ENCODE measurements at places on chromosomes 2 and 18.

DNA sequence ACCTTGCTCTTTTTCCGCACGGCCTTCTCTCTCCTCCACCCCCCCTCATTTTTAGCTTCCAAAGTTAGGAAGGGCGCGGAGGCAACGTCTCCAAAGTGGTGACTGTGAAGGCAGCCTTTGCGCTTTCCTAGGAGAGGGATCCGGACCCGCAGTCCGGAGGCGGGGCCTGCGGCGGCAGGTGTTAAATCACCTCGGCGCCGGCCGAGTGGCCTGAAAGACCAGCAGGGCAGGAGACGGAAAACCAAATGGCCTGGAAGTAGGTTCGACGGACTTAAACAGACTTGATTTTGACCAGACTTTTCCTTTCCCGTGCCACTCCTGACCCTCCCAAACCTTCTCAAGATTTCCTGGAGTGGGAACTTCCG is 615 bp downstream of the GORASP2 start:
- DNase-seq = peak; percentile 26

GRCh38 chr18:75314117-75314516 is 103.5 kb downstream of the TSHZ1 start:
- no peak for DNase-seq

- no peak for DNase-seq
Observed at GRCh38 chr18:34411952-34412351, 187.2 kb upstream of the NOL4 start.

DNA sequence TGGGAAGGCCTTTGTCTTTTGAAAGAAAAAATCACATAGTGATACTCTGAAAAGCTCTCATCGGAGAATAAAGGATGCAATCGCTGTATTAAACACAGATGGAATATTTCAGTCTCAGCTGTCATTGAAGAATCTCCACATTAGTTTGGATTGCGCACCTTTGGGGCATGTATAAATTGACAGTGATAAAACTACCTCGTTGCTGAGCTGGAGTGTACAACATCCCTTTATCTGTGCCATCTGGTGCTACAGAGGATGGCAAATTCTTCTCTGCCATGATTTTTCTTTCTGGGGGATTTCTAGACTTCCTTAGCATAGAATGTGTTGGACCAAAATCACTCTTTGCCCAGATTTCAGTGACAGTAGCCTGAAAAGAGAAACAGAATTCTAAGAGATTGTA is 185.3 kb downstream of the PARD3B start:
- no peak for DNase-seq

DNA sequence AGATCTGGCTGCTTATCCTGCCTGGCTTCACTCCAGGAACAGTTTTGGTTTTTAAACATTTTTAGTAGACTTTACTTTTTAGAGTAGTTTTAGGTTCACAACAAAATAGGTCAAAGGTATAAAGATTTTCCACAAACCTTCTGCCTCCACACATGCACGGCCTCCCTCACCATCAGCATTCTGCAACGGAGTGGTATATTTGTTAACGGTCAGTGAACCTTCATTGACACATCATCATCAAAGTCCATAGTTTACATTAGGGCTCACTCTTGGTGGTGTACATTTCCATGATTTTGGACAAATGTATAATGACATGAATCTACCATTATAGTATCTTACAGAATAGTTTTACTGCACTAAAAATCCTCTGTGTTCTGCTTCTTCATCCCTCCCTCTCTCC is 303.1 kb upstream of the EPAS1 start:
- no peak for DNase-seq

GRCh38 chr2:128635361-128635900 is 316.8 kb upstream of the HS6ST1 start:
- DNase-seq = no peak

GRCh38 chr2:141068053-141068682 is 1062.6 kb downstream of the LRP1B start:
- DNase-seq = no peak

- DNase-seq = peak; percentile 91
Observed at GRCh38 chr2:9613291-9613690, 17.5 kb downstream of the YWHAQ start.

DNA sequence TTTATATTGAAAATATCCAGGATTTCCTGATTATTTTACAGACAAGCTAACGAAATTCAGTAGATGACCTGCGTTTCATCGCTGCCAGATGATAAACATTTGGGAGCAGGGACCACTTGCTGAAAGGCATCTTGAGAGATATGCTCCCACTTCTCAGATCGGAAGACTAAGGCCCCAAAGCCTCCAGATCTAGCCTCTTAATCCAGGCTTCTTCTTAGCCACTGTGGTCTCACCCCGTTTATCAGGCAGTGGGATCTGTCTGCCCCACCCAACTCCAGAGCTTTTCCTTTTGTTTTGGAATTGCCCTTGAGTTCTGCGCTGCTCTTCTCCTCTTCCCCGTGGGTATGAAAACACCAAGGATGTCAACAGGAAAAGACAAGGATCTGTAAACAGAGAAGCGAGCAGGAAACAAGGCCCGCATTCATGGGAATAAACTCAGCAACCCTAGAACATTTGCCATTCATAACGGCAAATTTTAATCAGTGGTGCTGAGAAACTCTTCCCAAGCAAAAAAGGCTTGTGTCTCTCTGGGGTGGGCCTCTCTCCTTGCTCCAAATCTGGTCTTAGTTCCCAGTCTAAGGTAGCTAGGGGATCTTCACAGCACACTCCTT is 21.4 kb downstream of the MYL12B start:
- no peak for DNase-seq

GRCh38 chr2:117942551-117942950 is 71.3 kb downstream of the CCDC93 start:
- DNase-seq = no peak

- DNase-seq = no peak
Observed at GRCh38 chr2:37892436-37893114, 32.5 kb upstream of the RMDN2 start.

DNA sequence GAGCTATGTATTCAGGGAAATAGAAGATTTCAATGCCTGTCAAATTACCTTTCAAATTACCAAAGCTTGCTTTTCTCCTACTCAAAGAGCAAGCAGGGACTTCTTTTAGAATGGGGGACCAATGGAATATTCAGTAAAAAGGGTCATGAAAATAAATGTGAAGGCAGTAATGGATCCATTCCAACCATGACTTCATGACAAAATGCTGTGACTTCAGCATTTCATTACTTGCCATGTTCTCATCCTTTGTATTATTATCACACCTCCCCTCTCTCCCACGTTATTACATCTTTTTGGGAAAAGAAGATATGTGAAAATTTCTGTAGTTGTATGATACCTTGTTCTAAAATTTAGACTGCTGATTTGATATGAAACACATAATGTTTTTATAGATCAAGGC is 864.0 kb upstream of the FSHR start:
- DNase-seq = no peak

DNA sequence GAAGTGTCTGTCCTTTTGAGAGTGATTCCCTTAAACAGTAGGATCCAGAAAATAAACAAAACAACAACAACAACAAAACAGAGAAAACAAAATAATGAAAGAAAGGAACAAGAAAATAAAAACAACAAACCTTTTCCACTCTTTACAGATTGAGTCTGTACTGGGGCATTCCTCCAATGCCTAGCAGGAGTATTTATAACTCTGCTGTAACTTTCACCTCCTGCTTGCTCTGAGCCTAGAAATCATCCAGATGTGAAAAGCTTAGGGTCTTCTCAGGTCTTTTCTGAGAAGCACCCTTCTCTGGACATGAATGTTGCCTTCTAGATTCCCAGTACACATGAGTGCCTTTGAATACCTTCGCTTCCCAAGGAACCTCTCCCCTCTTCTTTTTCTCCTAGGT is 1239.4 kb downstream of the CNTNAP5 start:
- DNase-seq = no peak

DNA sequence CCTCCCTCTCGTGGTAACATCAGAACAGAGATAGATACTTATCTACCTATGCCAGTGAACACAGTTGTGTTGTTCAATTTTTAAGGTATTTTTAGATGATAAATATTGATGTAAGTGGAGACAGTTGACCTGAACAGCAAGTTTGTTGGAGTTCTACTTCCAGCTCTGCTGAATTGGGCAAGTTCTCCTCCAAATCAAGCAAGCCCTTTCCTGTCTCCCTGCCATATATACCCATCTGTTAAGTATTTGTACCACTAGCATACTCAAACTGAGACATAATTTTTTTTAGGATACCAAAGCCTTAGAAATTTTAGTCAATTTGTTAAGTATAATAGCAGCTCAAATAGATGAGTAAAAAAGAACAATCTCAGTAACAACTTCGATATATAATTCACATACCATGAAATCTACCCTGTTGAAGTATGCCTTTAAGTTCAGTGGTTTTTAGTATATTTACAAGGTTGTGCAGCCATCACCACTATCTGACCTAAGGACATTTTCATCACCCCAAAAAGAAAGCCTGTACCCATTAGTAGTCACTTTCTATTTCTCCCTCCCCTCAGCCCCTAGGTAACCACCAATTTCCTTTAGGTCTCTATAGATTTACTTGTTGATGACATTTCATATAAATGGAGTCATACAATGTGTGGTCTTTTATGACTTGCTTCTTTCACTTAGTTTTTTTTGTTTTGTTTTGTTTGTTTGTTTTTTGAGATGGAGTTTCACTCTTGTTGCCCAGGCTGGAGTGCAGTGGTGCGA is 61.8 kb downstream of the COX7A2L start:
- no peak for DNase-seq

DNA sequence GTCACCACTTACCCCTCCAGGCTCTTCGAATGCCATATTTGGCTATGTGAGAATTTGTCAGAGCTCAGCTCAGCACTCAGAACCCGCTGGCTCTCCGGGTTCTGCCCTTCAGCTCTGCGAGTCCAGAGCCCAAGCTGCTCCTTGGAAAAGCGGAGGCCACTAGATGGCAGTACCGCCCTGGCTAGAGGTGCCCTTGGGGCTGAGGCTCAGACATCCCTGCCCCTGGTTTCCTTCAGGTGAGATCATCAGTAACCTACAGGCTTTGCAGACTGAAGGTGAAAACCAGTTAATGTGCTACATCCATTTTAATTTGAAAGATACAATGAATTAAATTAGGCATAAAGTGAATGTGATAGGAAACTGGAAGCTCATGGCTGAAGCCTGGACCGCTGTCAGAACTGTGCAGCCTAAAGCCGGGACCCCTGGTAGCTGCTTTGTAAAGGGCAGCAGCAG is 285.6 kb downstream of the AGAP1 start:
- DNase-seq = peak; percentile 64

- peak; percentile 15 for DNase-seq
Observed at GRCh38 chr18:261398-262073, 6.3 kb downstream of the THOC1 start.

GRCh38 chr2:98541489-98541888 is 66.8 kb downstream of the COA5 start:
- DNase-seq = no peak

DNA sequence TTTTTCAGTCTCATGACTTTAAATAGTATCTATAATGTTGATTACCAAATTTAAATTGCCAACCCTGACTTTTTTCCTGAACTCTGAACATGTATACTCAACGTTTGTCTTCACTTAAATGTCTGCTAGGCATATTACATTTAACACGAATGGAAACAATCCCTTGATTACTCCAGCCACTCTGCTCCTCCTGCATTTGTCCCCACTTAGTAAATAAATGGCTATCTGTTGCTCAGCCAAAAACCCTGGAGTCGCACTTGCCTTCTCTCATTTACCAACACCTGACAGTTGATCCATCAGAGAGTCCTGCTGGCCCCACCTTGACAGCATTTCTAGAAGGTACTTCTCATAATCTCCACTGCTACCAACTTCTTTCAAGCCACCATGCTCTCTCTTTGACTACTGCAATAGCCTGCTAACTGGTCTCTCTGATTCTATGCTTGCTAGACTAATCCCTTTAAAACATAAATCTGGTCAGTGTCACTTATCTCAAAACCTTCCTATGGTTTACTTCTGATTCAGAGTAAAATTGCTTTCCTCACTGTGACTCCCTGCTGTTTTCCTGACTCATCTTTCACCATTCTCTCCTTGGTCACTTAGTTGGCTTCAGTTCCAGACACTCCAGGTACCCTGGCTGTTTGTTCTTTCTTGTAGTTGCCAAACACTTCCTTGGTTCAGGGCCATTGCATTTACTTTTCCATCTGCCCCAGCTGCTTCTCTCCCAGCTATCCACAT is 31.9 kb downstream of the SPAG16 start:
- peak; percentile 37 for DNase-seq

DNA sequence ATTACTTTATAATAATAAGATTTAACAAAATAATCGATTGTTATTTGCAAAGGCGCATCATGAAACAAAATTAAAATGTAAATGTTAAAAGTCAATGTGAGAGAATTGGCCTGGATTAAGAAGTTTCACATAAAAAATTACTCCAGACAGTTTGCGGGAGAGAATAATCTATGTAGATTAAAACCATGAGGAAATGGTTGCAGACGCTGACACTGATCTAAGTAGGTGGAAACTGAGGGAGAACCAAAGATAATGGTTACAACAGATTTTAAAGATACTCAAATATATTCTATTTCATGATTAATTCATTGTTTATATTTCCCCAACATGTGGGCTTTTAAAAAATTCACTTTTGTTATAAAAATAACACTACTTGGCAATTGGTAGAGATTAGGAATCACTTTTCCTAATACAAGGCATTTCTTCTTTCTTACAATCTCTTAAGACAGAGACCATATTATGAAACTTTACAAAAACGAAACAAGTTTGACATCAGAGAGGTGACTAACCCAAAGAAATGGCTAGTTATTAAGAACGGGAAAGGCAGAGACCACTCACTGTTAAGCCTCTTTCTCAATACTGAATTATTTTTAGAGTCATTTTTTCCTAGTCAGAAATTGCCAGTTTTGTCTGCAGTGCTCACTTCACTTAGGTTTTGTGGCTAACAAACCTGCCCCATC is 1.6 kb downstream of the KANSL1L start:
- DNase-seq = peak; percentile 79

GRCh38 chr2:171523088-171524017 is 1.1 kb downstream of the CYBRD1 start:
- DNase-seq = peak; percentile 76

DNA sequence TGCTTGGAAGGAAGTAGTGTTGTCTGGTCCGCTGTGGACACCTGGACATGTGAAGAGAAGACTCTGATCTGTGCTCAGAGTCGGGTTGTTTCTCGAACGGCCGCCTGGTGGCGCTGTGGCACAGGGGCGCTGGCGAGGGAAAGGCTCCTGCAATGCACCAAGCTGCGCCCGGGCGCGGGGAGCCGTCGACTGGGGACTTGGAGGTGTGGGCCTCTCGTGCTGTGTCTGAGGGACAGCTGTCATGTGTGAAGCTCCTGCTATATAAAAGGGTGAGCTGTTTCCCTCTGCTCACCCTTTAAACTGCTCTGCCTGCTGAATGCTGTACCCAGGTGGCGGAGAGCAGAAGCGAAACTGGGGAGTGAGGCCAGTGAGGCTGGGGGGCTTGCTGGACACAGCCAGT is 44.0 kb downstream of the GNAL start:
- DNase-seq = peak; percentile 57

- no peak for DNase-seq
Observed at GRCh38 chr2:7116511-7116910, 199.3 kb downstream of the RNF144A start.

Measured in IMR-90 (cell line).